Activated naive CD8-positive, alpha-beta T cell treated with anti-CD3 and anti-CD28 coated beads, Interleukin-2, amount 10 ng/mL, durations not matched to agents 7 days and 5 days (primary cell): ENCODE measurements at places on chromosomes 13 and 19.

- no peak overlapping the region for H3K27ac ChIP-seq
- no peaks in the 10 kb centered on the region for H3K4me1 ChIP-seq
- peaks cover 8% of the 10 kb centered on the region for H3K36me3 ChIP-seq
- H3K4me3 ChIP-seq = no peak overlapping the region
- H3K27me3 ChIP-seq = no peaks in the 10 kb centered on the region
- DNase-seq = no peak
These were observed 45.6 kb downstream of the ZNF283 start for GRCh38 chr19:43872547-43873336.

DNA sequence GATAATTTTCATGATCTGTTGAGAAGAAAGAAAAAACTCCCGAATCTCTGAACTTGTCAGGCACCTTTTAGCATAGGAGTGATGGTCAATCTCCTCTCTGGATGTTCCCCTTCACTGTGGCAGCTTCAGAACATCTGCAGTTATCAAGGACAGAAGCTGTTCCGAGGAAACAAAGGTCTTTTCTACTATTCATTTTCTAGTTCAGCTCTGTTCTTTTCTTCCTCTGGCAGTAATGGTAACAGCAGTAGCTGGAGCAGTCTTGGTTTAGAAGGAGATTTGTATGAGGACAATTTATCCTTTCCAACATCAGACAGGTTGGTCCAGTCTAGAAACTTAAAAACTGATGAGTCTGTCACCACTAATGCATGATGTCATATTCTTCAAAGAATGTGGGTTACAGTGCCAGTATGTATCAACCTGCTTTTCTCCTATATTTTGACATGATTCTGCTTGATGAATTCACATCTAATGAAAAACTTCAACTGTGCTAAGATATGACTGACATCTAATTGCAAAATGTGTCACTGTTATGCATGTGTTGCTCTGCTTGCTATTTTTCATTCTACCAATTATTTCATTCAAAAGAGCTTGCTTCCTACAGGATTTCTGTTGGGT lies 41.0 kb downstream of the AKAP11 start:
- H3K36me3 ChIP-seq = peaks cover 50% of the 10 kb centered on the region
- H3K4me1 ChIP-seq = peaks cover 13% of the 10 kb centered on the region
- H3K27me3 ChIP-seq = no peaks in the 10 kb centered on the region
- H3K27ac ChIP-seq = no peak overlapping the region
- DNase-seq = no peak
- H3K4me3 ChIP-seq = no peak overlapping the region

- H3K4me3 ChIP-seq = no peak overlapping the region
These were observed 9.5 kb downstream of the NBEA start for GRCh38 chr13:34951528-34951927.

GRCh38 chr13:111620166-111620565 lies 299.7 kb downstream of the TEX29 start:
- H3K27ac ChIP-seq = no peak overlapping the region
- no peak overlapping the region for H3K4me3 ChIP-seq
- no peaks in the 10 kb centered on the region for H3K36me3 ChIP-seq
- no peak for DNase-seq
- H3K4me1 ChIP-seq = no peaks in the 10 kb centered on the region

- peak; percentile 98 for DNase-seq
- no peak overlapping the region for H3K27ac ChIP-seq
- peaks cover 32% of the 10 kb centered on the region for H3K4me1 ChIP-seq
These were observed 634 bp downstream of the AKT1S1 start for GRCh38 chr19:49876422-49877019.

GRCh38 chr19:10892256-10892655 lies 20.9 kb downstream of the CARM1 start:
- H3K4me3 ChIP-seq = no peak overlapping the region
- no peak overlapping the region for H3K27ac ChIP-seq
- peaks cover 4% of the 10 kb centered on the region for H3K4me1 ChIP-seq
- H3K27me3 ChIP-seq = no peaks in the 10 kb centered on the region
- DNase-seq = no peak

- no peak overlapping the region for H3K27ac ChIP-seq
- no peaks in the 10 kb centered on the region for H3K4me1 ChIP-seq
- H3K36me3 ChIP-seq = no peaks in the 10 kb centered on the region
- peaks cover 3% of the 10 kb centered on the region for H3K27me3 ChIP-seq
These were observed 43.8 kb downstream of the CCDC122 start for GRCh38 chr13:43835701-43836100.

DNA sequence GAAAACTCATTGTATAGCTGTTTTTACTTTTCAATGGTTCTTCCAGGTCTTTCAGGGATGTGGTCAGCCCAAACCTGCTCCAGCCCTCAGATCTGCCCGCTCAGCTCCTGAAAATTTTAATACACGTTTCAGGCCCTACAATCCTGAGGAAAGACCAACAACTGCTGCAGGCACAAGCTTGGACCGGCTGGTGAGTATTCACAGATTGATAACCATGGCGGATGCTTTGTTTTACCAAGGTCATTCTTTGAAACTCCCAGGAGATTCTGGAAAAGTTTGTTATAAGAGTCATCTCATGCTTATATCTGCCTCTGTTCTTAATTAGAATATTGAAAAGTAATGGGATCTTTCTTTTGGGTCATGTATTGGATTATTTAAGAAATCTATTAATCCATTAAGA lies 173.5 kb downstream of the DCT start:
- H3K4me1 ChIP-seq = no peaks in the 10 kb centered on the region
- H3K4me3 ChIP-seq = no peak overlapping the region
- H3K27ac ChIP-seq = no peak overlapping the region
- H3K36me3 ChIP-seq = no peaks in the 10 kb centered on the region

GRCh38 chr19:47641891-47642485 lies 33.1 kb downstream of the BICRA start:
- H3K36me3 ChIP-seq = peaks cover 9% of the 10 kb centered on the region
- peaks cover 6% of the 10 kb centered on the region for H3K4me1 ChIP-seq
- H3K27ac ChIP-seq = no peak overlapping the region
- DNase-seq = no peak
- no peaks in the 10 kb centered on the region for H3K27me3 ChIP-seq

GRCh38 chr13:33057019-33057780 lies 41.0 kb downstream of the KL start:
- H3K4me3 ChIP-seq = no peak overlapping the region
- no peaks in the 10 kb centered on the region for H3K4me1 ChIP-seq
- no peak for DNase-seq
- H3K36me3 ChIP-seq = no peaks in the 10 kb centered on the region

DNA sequence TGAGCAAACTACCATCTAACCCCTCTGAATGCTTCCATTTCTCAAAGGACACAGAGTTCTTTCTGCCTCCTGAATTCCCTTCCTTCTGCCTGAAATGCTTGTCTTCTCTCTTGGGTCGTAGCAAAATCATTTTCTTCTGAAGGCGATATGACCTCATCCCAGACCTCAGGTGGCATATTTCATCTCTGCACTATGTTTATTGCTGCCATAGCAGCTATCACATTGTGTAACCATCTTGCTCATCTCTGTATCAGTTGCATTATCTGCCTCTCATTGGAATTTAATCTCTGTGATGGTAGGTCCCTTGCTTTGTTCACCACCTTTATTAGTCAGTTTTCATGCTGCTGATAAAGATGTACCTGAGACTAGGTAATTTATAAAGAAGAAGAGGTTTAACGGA lies 32.5 kb upstream of the RAP2A start:
- H3K27me3 ChIP-seq = peaks cover 14% of the 10 kb centered on the region
- H3K4me1 ChIP-seq = no peaks in the 10 kb centered on the region
- DNase-seq = no peak
- H3K27ac ChIP-seq = no peak overlapping the region

DNA sequence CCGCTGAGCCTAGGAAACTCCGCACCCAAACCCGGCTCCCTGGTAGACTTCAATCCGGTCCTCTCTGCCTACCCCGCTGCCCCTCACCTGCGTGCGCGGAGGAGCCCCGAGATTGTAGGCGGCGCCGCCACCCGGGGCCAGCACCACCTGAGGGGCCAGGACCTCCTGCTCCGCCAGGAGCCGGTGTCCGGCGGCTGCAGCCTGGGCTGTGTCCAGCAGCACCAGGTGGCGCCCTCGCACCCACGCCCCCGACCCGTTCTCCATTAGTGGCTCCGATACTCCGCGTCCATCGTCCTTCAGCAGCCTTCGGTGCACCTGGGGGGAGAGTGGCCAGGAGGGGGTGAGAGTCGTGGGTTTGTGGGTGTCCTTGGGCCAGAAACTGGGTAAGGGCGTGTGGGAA lies 18.5 kb downstream of the MAN2B1 start:
- DNase-seq = no peak
- H3K36me3 ChIP-seq = peaks cover 32% of the 10 kb centered on the region
- H3K27ac ChIP-seq = no peak overlapping the region
- no peak overlapping the region for H3K4me3 ChIP-seq
- peaks cover 7% of the 10 kb centered on the region for H3K4me1 ChIP-seq

GRCh38 chr13:32453981-32454380 lies 26.1 kb upstream of the N4BP2L1 start:
- H3K4me1 ChIP-seq = peaks cover 4% of the 10 kb centered on the region
- H3K27ac ChIP-seq = no peak overlapping the region
- peaks cover 20% of the 10 kb centered on the region for H3K36me3 ChIP-seq
- H3K27me3 ChIP-seq = no peaks in the 10 kb centered on the region

- no peak for DNase-seq
- H3K4me1 ChIP-seq = no peaks in the 10 kb centered on the region
- no peaks in the 10 kb centered on the region for H3K36me3 ChIP-seq
- H3K27me3 ChIP-seq = peaks cover 2% of the 10 kb centered on the region
- no peak overlapping the region for H3K4me3 ChIP-seq
These were observed 161.5 kb downstream of the MZT1 start for GRCh38 chr13:72565893-72566292.

- no peaks in the 10 kb centered on the region for H3K27me3 ChIP-seq
- no peaks in the 10 kb centered on the region for H3K4me1 ChIP-seq
- no peak overlapping the region for H3K27ac ChIP-seq
- DNase-seq = no peak
These were observed 184.9 kb downstream of the PTPRS start for GRCh38 chr19:5155586-5156210.

GRCh38 chr13:51534041-51534817 lies 50.0 kb upstream of the WDFY2 start:
- peak overlapping the region; percentile 55 for H3K4me3 ChIP-seq
- H3K27me3 ChIP-seq = no peaks in the 10 kb centered on the region
- peak; percentile 69 for DNase-seq
- peak overlapping the region; percentile 1 for H3K27ac ChIP-seq
- peaks cover 17% of the 10 kb centered on the region for H3K36me3 ChIP-seq
- peaks cover 29% of the 10 kb centered on the region for H3K4me1 ChIP-seq

GRCh38 chr13:41742917-41743552 lies 217.9 kb downstream of the VWA8 start:
- H3K36me3 ChIP-seq = peaks cover 20% of the 10 kb centered on the region
- H3K4me3 ChIP-seq = no peak overlapping the region
- H3K27ac ChIP-seq = no peak overlapping the region

- no peaks in the 10 kb centered on the region for H3K4me1 ChIP-seq
- DNase-seq = no peak
- H3K36me3 ChIP-seq = peaks cover 10% of the 10 kb centered on the region
- H3K27me3 ChIP-seq = no peaks in the 10 kb centered on the region
- no peak overlapping the region for H3K4me3 ChIP-seq
These were observed 58.9 kb downstream of the RFC3 start for GRCh38 chr13:33876716-33877394.

DNA sequence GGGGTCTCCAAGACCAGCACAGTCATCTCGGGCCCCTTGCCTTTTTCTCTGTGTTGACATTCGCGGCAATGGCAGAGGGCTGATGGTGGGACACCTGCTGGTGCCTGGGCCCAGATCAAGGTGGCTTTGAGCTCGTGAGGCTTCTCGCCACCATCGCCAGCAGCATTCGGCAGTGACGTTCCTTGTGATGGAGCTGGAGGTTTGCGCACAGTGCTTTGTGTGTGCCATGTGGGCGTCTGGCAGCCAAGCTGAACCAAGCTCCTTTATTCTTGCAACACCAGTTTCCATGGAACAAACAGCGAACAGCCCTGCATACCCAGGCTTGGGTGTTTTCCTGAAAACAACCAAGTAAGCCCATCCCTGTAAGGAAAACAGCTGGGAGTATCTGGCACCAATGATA lies 9.1 kb upstream of the TMEM255B start:
- no peak for DNase-seq
- H3K4me3 ChIP-seq = no peak overlapping the region
- no peaks in the 10 kb centered on the region for H3K36me3 ChIP-seq
- H3K27ac ChIP-seq = no peak overlapping the region

DNA sequence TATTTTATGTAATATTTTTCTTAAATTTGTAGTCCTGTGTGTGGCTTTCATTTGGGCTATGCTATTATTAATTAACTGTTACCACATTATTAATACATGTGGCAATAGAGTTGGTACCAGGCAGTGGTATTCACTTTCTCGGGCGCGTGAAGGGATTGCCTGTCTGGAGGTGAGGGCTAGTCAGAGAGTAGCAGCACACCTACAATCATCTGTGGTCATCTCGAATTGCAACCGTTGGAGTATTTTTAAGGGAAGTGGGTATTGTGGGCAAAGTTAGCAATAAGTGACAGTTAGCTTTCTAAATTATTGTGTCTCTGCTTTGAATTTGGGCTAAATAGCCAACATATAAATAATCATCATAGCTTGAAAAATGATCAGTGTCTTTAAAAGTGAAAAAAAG lies 20.0 kb upstream of the GPR18 start:
- H3K27ac ChIP-seq = peak overlapping the region; percentile 39
- no peak for DNase-seq
- H3K4me3 ChIP-seq = peak overlapping the region; percentile 44
- H3K4me1 ChIP-seq = peaks cover 81% of the 10 kb centered on the region
- H3K36me3 ChIP-seq = peaks cover 43% of the 10 kb centered on the region
- H3K27me3 ChIP-seq = no peaks in the 10 kb centered on the region

DNA sequence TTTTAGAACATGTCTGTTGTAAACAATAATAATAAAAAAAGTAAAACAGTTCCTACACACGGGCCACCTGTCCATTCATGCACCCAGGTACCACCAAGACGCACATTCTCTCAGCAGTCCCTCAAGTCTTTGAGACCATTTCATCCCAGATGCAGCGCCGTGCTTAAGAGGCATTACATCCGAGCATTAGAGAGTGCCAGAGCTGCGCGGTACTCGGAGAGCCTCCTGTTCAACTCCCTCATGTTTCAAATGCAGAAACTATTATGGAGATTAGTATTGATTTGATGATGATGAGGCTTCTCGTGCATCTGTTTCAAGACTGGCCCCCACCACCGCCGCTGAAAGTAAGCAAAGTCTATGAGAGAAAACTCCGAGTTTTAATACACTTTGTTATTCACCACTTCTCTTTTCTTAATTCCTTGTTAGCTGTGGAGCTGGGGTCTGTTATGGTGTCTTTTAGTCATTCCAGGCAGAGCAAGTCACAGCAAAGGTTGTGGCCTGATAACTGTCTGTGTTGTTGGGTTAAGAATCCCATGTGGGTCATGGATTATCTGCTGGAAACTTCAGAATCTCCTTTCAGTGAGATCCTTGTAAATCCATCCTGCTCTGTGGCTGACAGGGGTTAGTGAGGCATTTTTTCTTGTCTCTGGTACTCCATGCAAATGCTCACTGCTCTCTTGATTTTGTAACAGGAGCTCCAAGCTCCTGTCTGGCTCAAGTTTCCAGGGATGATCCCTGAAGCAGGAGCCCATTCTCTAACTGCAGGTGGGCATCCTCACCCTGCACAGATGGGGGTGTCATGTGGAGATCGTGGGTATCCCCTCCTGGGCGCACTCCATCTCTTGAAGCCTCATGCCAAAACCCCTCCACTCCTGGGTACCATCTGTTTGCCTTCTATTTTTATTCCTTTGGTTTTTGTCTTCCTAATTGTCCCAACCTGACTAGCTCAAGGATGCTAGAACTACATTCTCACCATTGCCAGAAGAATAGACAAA lies 74.9 kb upstream of the MTIF3 start:
- H3K4me3 ChIP-seq = no peak overlapping the region
- peaks cover 5% of the 10 kb centered on the region for H3K27me3 ChIP-seq
- H3K36me3 ChIP-seq = no peaks in the 10 kb centered on the region
- DNase-seq = no peak
- H3K4me1 ChIP-seq = peaks cover 10% of the 10 kb centered on the region
